ENCODE measurements at places on chromosomes 3 and 15.

GRCh38 chr15:69784798-69785566 is 312.7 kb downstream of the TLE3 start:
- DNase-seq = no peak

- no peak for DNase-seq
These were observed 55.8 kb upstream of the OSTN start for GRCh38 chr3:191143224-191143623.

DNA sequence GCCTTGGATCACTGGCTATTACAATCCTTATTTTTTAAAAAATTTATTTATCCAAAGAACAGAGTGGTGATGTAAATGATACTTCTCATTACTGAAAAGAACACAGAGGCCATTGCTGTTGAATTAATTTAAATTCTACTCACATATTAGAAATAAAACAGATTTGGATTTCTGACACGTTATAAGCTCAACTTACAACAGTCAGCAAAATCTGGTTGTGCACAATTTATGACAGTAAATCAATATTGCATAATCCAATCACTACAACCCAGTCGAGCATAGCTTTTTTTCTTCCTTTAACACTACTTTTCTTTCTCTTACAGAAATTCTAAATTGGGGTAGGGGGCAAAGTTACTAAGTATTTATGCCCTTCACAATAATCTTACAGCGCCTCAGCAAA is 17.3 kb upstream of the HGD start:
- no peak for DNase-seq

- DNase-seq = no peak
These were observed 92.5 kb downstream of the HMG20A start for GRCh38 chr15:77513226-77513625.

- DNase-seq = no peak
These were observed 187.1 kb downstream of the C3orf38 start for GRCh38 chr3:88336894-88337293.

Measured in COR-L47 (cell line).